RPMI7951 (cell line): ENCODE measurements at places on chromosomes 4 and X. TPM values are rescaled to one million over a fixed set of nuclear protein-coding genes. Genes with fewer than 3 reads are reported as not detected.

Gene AFM
- under 0.01 and 0.10 TPM in 2 replicates for total RNA-seq

Gene SFRP2
- 10.5 and 14.9 TPM in 2 replicates for total RNA-seq

Gene PLP1
- total RNA-seq = 3.1 and 3.3 TPM in 2 replicates

Gene UGT2B17
- not detected in 2 replicates for total RNA-seq

DNA sequence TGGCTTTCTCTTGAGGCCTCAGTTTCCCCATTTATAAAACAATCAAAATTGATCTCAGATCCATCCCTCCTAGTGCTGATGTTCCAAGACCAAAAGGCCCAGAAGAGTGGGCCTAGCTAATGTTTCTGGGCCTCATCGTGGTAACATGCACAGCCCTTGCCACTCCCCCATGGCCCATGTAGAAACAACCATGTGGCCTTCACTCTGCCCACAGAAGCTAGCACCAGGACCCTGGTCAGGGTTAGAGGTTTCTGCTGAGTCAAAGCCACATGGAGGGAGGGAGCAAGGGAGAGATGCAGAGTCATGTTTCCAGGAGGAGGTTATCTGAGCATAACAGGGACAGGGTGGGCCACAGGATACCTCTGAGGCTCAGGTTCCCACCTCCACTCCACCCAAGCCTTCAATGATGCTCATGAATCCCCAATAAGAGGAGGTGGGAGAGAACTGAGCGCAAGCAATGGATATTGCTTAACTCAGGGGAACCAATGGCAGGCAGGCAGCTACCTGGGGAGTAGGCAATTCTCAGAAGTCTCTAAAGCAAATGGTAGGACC is 16.9 kb downstream of the OTUD5 start:
- DNase-seq = no peak

DNA sequence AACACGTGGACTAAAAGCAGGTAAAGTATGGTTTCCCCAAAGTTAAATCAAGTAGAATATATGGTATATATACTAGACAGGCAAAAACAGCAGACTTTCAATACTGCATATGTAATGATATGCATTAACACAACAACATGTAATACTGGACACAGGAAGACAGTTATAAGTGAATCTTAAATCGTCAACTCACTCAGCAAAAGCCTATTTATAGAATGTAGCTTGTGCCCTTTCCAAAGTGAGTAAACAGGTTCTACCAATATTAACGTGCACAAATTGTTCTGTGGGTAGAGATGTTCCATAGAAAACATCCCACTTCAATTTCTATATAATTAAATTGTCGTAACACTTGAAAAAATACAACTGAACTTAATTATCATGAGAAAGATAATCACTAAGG is 30.6 kb downstream of the FAM241A start:
- DNase-seq = no peak

DNA sequence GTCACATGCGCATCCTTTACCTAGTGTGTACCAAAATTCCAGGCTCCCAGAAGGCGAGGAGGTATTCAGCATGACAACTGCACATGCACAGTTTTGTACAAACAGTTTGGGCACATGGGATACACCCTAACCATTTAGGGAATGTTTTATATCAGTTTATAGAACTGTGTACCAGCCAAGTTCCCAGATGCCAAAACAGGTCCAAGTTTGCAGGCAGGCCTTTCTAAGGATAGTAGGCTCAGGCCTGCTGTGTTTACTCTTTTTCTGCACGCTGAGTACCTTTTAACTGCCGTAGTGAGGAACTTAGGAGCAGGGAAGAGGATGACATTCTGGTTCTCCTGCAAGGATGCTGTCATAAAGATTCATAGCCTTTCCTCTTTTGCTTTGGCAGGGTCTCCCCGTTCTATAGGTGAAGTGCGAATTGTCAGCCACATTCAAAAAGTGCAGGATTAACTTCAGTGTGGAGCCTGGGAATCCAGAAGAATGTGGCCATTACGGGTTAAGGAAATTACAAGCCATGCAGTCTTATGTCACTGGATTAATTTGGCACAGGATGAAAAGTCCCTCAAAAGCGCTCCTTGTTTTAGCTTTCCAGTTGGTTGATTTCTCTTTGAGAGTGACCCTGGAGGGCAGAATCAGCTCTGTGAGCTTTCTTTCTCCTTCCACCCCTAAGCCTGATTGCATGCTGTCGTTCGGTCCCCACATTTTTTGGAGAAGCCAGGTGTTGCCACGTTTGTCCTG is 259.8 kb downstream of the ARHGAP10 start:
- DNase-seq = peak; percentile 21

GRCh38 chr4:78254893-78255292 is 197.8 kb downstream of the FRAS1 start:
- DNase-seq = no peak
